ENCODE measurements at places on chromosomes 13 and 19. TPM values are rescaled to one million over a fixed set of nuclear protein-coding genes. Genes with fewer than 3 reads are reported as not detected.

Gene CATSPERD
- total RNA-seq = not detected

Gene MEIOSIN
- not detected for total RNA-seq

Gene RDH13
- 47.8 TPM for total RNA-seq

Gene B3GNT8
- total RNA-seq = 8.3 TPM

Gene KIR2DL4
- total RNA-seq = not detected

Gene MTUS2
- 106 TPM for total RNA-seq

Gene SOX1
- total RNA-seq = not detected

Gene SHISA7
- total RNA-seq = not detected

Gene ANKRD27
- total RNA-seq = 25.9 TPM

Gene MYO9B
- total RNA-seq = 33.2 TPM

- DNase-seq = no peak
These were observed 5.5 kb upstream of the METTL21C start for GRCh38 chr13:102700088-102701031.

DNA sequence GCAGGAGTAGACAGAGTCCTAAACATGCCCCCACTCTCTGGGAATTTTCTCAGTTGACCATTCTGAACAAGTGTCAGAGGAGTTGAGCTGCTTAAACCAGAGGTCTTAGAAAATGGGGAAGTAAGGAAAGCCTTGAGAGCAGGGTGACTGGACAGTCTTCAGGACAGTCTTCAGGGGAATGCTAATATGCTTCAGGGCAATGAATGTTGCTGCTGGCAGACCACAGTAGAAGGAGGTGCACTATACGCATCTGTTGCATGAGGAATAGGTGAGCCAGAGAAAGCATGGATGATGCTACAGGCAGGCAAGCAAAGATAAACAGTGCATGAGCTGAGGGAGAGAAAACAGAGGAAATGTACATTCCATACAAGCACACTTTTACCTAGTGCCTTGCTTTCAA is 196.6 kb upstream of the GPR12 start:
- DNase-seq = no peak

- no peak for DNase-seq
These were observed 222.4 kb downstream of the OLFM4 start for GRCh38 chr13:53250977-53251376.

DNA sequence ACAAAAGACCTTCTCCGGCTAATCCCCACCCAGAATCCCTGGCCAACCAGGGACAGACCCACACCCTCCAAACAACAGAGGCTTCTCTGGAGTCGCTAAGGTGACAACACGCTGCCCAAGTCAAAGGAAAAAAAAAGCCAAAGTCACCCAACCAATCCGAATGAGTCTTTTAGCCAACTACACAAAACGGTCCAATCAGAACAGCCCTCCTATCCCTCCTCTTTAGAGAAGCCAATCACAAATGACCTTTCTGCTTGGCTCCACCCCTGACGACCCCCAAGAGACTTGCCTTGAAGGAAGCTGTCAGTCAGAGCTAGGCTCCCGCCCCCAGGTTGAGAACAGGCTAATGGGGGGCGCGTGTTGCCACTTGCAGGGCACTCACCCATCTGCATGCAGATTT is 6.6 kb upstream of the FBXW9 start:
- no peak for DNase-seq

GRCh38 chr19:18271433-18271841 is 2.8 kb downstream of the IQCN start:
- DNase-seq = no peak

DNA sequence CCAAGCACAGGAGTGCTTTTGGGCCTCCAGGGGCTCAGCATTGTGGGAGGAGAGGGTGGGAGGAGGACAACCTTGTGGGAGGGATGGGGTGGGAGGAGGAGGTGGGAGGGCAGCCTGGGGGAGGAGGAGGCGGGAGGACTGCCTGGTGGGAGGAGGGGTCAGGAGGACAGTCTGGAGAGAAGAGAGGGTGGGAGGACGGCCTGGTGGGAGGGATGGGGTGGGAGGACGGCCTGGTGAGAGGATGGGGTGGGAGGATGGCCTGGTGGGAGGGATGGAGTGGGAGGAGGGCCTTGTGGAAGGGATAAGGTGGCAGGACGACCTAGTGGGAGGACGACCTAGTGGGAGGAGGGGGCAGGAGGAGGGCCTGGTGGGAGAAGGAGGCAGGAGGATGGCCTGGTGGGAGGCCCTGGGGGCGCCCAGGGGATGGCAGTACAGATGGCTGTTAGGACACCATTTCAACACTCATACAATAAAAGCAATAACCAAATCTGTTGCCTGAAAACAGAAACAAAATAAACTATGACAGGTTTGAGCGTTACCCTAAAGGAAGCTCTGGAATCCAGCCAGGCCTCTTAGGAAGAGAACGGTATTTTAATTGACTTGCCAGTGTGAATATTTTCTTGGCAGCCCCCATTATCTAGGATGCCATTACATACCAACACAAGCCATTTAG is 63.7 kb downstream of the CRYL1 start:
- DNase-seq = no peak

DNA sequence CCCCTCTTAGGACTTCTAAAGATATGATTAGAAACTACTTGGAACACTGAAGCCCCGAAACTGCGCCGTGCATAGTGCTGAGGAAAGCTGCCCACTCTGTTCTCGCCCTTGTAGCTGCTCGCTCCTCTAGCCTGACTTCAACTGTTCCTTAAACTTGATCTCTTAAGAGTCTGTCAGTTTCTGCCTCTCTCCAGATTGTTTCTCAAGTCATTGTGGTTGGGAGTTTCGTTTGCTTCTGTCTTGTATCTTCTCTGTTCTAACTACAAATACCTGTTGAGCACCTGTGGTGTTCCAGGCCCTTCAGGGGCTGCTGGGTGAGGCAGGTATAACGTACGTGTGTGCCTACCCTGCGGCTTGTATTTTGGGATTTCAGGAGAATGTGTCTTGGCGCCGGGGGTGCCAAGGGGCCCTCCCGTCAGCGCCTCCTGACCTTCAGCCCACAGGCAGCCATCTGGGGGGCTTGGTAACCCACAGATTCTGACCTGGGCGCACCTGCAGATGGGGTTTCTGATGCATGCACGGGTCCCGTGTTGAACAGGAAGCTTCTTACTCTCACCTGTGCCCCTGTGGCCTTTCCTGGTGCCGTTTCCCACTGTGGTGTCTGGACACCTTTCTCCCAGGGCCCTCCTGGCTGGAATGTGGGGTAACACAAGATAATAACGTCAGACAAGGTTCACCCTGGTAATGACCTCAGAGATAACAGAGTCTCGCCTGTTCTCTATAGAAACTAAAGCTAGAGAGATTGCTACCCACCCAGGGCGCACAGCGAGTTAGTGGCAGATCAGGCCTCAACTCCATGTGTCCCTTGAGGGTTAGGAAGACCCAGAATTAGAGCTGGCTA is 17.2 kb upstream of the DCUN1D2 start:
- no peak for DNase-seq

- no peak for DNase-seq
These were observed 1.9 kb downstream of the KLF12 start for GRCh38 chr13:74132152-74132775.

DNA sequence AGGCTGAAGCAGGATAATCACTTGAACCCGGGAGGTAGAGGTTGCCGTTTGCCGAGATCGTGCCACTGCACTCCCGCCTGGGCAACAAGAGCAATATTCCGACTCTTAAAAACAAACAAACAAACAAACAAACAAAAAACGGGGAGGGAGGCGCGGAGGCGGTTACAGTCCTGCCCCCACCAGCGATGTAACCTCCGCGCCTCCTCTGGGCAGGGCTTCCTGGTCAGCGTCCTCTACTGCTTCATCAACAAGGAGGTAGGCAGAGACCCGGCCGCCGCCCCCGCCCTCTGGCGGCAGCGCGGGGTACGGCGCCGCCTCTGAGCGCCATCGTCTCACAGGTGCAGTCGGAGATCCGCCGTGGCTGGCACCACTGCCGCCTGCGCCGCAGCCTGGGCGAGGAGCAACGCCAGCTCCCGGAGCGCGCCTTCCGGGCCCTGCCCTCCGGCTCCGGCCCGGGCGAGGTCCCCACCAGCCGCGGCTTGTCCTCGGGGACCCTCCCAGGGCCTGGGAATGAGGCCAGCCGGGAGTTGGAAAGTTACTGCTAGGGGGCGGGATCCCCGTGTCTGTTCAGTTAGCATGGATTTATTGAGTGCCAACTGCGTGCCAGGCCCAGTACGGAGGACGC is 10.2 kb downstream of the SNRPD2 start:
- DNase-seq = peak; percentile 94

DNA sequence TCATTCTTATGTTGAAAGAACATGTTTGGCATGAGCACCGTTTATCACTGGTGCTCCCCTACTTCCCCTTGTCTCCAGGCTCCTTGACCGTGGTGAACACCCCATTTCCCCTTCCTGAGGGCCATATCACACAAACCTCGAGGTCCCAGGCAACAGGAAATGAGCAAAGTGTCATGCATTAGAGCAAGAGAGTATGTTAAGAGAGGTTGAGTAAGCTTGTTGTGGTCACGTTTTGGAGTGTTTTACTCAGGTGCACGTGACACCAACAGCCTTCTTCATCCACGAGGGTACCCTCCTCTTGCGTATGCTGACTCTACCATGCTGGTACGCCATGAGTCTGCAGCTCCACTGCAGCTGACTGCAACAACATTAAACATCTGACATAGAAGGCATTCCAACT is 482.2 kb upstream of the NBEA start:
- DNase-seq = no peak

GRCh38 chr13:48660361-48661076 is 6.8 kb downstream of the CYSLTR2 start:
- peak; percentile 23 for DNase-seq

DNA sequence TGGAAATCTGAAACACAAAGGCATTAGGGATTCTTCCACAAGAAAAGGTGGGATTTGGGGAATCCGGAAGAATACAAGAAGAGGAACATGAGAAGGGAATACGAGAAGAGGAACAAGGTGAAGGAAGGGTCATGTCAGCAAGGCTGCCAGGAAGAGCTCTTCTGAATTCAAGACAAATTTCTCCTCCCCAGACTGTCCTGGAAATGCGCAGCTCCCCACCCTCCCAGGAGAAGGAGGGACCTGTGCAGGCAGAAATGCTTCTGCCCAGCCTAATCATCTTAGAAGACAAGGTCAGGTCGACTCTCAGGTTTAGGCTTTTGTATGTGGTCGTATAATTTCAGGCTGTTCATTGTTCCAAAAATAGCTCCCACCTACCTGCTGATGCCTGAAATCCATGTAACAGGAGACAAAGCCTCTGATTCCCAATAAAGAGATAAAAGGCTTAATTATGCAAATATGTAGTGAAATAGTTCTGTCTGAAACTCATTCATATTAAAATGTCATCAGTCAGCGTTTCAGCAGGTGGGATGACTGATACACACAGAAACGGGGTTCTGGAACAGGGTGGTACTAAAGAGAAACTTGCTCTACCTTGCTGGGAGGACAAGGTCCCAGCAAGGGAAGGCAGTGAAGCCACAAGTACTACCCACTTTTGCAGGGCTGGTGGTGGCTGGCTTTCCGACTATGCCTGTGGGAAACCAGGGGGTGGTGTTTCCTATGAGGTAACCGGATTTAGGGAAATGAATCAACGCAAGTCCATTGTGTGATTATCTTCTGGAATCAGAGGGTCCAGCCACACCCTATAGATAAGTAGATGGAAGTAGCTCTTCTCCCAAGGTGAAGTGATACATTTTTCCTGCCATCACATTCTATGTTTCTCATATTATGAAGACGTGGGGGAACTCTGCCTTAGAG is 76.1 kb downstream of the KL start:
- DNase-seq = no peak

DNA sequence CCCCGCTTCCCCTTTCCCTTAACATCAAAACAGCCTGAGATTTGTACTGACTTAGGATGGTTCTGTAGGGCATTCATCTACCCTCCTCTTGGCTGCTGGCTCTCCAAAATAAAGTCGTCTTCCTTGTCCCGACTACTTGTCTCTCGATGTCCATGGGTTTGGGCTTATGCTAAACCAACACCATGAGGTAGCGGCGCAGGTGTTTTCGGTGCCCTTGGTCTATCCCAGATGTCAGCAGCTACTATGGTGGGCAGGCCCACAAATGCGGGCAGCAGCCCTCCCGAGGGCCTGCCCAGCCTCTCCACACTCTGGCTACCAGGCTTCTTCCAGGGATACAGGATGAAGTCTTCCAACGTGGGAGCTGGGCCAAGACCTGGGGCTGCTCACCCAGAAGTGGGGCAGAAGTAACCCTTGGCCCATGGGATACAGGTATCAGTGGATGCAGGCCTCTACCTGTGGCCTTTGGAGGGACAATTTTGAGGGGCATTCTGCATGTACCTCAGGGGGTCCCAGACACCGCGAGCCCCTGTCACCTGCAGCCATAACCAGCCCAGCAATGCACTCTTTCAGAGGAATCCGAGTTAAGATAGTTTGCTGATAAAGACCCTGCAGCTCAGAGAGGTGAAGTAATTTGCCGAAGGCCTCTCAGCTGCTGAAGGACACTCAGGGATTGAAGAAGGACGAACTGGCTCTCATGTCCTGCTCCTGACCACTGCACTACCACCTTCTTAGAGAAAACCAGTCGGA is 47.8 kb upstream of the VSTM2B start:
- no peak for DNase-seq

GRCh38 chr19:51114087-51114729 is 6.0 kb upstream of the CTU1 start:
- no peak for DNase-seq

DNA sequence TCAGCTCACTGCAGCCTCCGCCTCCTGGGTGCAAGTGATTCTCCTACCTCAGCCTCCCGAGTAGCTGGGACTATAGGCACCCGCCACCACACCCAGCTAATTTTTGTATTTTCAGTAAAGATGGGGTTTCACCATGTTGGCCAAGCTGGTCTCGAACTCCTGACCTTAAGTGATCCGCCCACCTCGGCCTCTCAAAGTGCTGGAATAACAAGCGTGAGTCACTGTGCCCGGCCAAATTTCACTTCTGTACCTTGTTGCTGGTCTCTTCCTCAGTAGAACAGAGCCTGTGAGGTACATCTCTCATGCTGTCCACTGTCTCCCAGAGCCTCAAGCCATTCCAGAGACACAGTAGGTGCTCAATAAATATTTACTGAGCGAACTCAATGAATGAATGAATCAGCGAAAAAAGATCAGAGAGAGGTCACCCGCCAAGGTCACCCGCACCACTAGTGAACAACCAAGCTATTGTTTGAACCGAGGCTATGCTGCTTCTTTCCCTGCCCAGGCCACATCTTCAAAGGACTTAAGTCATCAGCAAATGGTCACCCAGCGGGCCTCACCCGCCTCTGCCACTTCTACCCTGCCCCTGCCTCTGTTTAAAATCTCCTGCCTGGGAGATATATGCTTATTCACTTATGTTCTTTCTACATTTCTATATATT is 9.3 kb downstream of the TMEM143 start:
- DNase-seq = no peak

- no peak for DNase-seq
These were observed 235.9 kb downstream of the TSHZ3 start for GRCh38 chr19:31113293-31113692.

DNA sequence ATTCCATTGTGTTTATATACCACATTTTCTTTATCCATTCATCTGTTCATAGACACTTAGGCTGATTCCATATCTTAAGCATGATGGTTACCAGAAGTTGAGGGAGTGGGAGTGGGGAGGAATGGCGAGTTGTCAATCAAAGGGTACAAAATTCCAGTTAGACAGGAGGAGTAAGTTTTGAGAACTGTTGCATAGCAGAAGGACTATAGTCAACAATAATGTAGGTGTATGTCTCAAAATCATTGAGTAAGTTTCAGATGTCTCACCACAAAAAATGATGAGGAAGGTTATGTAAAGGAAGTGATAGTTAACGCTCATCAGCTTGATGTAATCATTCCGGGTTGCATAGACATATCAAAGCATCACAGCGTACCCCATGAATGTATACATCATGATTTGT is 4.6 kb upstream of the UBL3 start:
- no peak for DNase-seq

- DNase-seq = no peak
These were observed 234.8 kb downstream of the DACH1 start for GRCh38 chr13:71632206-71632605.
